ENCODE measurements at places on chromosomes 13 and 19.

- DNase-seq = no peak
Measured at GRCh38 chr13:71217827-71218226, 649.2 kb downstream of the DACH1 start.

GRCh38 chr13:89695343-89696257 lies 1651.9 kb upstream of the MIR17HG start:
- no peak for DNase-seq

- no peak for DNase-seq
Measured at GRCh38 chr19:38944981-38945506, 14.3 kb downstream of the MRPS12 start.

- no peak for DNase-seq
Measured at GRCh38 chr13:95671597-95671996, 5.3 kb upstream of the DNAJC3 start.

GRCh38 chr13:113969973-113970611 lies 3.8 kb downstream of the C13orf46 start:
- no peak for DNase-seq

DNA sequence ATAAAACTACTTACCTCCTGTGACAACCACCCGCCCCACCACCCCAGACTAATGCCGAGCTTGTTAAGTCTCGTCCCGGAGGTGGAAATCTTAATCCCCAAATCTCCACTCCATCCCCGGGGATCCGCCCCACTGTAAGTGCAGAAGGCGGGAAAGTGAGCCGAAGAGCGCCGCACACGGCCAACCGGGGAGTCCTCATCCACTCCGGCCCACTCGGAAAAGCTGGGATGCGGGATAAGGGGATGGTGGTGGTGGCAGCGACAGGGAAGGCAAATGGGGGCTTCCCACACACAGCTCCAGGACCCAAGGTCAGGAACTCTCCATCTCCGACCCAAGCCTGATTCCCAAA lies 621 bp downstream of the FBL start:
- peak; percentile 33 for DNase-seq

DNA sequence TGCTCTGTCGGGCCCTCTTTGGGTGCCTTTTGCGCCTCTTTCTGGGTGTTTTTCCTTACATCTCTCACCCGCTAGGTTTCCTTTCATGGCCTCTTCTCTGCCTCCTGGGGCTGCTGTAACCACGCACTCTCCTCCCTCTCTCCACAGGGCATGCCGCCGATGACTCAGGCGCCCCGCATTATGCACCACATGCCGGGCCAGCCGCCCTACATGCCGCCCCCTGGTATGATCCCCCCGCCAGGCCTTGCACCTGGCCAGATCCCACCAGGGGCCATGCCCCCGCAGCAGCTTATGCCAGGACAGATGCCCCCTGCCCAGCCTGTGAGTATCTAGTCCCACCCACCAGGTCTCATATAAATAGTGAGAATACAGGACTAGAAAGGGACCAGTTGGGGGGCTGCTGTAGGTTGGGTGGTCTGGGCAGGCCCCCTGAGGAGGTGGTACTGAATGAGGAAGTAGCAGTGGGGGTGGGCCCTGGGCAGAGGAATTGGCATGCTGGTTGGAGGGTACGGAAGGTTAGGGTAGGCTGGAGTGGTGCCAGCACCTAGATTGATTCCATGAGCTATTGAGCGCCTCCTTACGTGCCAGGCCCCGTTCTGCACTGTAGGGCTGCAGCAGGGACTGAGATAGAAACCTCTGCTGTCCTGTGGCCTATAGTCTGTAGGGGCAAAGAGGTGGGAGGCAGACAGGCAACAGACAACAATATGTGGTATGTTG lies 11.9 kb downstream of the SNRPA start:
- no peak for DNase-seq

- DNase-seq = no peak
Measured at GRCh38 chr13:27980280-27980998, 8.1 kb downstream of the URAD start.

DNA sequence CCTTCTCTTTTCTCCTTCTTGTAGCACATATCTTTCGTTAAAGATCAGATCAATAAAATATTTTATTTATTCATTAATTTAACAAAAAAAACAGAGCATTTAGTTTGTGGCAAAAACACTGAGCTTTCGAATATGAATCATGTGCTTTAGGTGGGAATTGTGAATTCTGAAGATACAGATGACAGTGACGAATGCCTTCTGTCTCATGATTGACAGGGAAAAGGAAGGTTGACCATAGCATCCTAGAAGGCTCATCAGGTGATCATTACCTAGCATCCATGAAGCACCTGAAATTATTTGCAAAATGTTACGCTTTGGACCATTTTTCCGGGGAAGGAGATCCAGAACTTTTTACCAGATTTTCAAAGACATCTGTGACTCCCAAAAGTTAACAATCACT lies 3.8 kb downstream of the ARL11 start:
- no peak for DNase-seq

DNA sequence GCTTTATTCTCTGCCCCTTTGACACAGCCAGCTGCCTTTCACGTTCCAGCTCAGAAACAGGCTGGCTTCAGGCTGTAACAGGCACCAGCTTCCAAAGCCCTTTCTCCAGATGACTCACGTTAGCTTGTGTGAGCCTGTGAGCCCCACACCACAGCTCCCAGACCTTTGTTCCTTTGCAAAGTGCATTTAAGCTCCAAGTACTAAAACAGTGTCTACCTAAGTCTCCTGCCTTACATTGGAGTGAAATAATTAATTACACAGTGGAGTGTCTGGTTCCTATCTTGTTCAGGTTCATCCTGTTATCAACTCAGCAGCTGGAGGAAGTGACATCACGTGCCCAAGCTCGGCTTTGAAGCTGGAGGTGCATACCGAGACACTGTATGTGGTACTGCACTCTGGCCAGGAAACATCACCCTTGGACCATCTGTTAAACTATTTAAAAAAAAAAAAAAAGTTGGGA lies 475.8 kb downstream of the FOXO1 start:
- no peak for DNase-seq

DNA sequence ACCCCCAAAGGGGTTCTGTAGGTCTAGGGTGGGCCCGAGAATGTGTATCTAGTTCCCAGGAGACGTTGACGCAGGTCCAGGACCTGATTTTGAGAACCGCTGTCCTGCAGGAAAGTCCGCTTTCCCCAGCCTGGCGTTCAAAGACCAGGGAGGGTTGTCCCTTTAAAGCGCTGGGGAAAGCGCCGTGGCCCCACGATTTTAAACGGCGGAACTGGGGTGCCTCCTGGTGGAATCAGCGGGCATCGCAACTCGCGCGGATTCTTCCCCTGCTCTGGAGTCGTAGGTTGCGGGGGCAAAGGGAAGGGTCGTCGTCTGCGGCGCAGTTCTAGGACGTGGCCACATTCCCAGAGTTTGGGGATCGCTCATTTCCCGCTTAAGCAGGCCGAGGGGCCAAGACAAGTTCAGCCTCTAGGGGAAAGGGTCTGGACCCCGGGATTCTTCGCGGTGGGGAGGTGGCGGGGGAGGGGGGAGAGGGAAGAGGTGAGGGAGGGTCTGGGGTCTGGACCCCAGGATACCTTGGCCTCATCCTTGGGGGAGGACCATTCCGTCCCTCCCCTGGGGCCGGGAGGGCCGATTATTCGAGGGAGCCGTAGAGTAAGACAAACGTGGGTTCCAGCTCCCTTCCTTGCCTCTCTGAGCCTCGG lies 7.7 kb downstream of the PNMA8B start:
- DNase-seq = peak; percentile 67

GRCh38 chr13:58032676-58033460 lies 401.3 kb downstream of the PCDH17 start:
- no peak for DNase-seq

GRCh38 chr19:49861541-49862378 lies 5.6 kb downstream of the PNKP start:
- DNase-seq = no peak

DNA sequence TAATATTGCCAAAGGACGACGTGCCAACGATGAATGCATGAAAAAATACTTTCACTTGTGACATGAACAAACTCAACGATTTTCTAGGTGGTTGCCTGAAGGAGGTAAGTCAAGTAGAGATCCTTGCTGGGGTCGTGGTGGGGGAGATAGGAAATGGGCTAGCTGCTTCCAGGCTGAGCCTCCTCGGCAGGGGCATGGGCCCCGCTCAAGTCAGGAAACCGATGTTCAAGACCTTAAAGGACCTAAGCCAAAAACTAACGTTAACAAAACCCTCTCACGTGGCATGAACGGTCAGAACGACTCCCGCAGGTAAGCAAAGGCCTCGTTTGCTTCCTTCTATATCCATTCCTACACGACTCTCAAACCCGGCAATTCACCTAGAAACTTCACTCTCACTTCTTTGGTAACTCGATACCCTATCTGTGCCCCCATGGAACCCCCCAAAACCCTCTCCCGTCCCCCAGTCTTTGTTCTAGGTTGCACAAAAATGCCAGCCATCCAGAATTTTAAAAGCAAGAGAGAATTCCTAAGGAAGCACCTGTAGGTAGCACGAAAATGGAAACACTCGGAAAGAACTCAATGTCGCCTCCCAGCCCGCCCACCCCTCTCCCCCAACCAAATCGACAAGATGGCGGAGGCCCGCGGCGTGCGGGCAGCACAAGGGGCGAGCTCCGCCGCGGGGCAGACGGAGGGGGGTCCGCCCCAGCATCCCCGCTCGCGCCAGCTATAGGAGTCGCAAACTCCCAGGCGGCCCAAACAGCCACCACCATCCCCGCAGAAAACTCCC lies 13.6 kb downstream of the ACP4 start:
- DNase-seq = peak; percentile 39

GRCh38 chr19:17107546-17108452 lies 32.2 kb downstream of the MYO9B start:
- peak; percentile 62 for DNase-seq

DNA sequence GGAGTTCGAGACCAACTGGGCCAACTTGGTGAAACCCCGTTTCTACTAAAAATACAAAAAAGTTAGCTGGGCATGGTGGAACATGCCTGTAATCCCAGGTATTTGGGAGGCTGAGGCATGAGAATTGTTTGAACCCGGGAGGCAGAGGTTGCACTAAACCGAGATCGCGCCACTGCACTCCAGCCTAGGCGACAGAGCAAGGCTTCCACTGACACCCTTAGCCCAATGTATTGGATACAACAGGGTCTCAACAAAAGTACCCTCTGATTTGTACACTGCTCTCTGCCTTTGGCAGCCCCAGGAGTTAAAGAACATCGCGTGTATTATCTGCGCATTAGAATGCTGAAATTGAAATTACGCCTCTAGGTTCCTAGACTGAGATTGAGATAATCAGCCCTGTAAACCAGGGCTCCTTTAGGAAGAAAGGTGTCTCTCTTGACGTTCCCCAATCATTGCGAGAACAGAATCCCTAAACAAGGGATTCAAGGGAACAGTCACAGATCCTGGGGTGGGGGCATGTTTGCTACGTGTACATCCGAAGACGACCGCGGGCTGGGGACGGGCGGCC lies 21.9 kb downstream of the IPO5 start:
- no peak for DNase-seq

GRCh38 chr19:39403331-39404312 lies 3.0 kb upstream of the ZFP36 start:
- peak; percentile 92 for DNase-seq

DNA sequence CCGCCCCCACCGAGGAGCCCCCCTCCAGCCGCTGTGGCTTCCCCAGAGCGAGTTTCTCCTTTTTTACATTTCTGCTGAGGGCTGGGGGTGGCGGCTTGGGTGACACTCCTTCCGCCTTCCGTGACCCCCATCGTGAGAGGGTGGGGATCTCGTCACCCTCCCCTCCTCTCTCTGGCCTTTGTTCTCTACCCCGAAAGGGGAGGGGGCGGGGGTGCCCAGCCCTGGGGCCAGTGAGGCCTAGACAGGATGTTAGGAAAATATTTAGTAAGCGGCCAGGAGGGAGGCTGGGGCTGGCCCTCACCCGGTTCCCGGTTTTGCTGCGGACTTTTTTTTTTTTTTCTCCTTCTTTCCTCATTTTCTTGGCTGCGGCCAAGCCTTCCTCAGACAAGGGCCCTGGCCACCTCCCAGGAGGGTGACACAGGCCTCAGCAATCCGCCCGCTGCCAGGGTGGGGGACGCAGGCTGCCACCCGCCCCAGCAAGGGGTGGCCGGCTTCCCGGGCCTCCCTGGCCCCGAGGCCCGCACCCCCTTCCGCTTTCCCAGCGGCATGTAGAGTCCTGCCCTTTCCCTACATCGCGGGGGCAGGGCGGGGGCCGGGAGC lies 3.9 kb downstream of the MIDN start:
- peak; percentile 71 for DNase-seq

- no peak for DNase-seq
Measured at GRCh38 chr13:97212601-97213040, 9.5 kb upstream of the MBNL2 start.

DNA sequence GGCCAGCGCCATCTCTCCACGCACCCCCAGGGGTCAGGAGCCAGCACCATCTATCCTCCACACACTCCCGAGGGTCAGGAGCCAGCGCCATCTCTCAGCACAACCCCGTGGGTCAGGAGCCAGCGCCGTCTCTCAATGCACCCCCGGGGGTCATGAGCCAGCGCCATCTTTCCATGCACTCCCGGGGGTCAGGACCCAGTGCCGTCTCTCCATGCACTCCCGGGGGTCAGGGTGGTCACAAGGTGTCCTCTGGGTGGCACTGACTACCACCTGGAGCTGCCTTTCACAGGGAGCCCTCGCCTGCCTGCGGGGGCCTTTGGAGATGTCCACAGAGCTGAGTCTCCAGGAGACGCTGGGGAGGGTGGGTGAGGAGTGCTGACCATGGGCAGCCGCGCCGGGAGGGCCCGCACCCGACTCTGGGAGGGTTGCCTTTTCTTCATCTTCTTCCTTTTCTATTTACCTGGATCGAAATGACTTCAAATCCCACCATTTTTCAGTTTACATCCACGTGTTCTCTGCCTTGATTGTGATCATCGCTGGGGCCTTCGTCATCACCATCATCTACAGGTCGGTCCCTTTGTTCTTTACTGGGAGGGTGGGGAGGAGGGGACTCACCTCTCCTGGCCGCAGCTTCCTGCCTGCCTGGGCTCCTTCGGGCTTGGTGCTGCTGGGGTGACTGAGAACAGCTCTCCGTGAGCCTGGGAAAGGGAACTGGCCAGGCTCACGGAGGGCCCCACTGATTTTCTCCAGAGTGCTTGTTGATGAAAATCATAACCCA lies 19.1 kb downstream of the TEX29 start:
- DNase-seq = no peak

- no peak for DNase-seq
Measured at GRCh38 chr13:106756446-106756845, 188.5 kb upstream of the ARGLU1 start.

- DNase-seq = no peak
Measured at GRCh38 chr19:29544656-29545360, 19.0 kb downstream of the VSTM2B start.

DNA sequence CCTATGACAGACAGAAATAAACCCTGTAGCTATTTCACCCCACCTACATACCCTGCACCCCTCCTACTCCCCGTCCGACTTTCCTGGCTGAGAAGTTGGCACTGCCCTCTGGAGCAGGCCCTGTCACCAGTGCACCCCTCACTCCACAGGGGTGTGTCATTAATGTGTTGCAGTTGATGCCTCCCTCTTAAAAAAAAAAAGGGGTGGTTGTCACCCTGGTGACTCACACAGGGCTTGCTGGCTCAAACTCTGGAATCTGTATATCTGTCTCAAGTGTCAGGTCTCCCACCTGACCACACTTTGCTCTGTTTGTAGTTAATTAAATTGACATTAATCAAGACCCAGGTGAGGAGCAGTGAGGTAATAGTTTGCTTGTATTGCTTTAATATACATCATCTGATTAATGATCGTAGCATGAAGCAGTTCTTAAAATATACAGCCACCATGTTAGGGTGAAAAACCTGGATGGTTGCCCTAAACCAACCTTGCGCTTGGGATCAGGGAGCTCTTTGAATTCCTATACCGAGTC lies 2.0 kb upstream of the GATAD2A start:
- DNase-seq = no peak

All from GM06990 (cell line).